Liver (tissue), 10 donors: ENCODE measurements at places on chromosomes 6 and 20.

GRCh38 chr6:12886961-12887775, 170.6 kb downstream of the PHACTR1 start:
- H3K27me3 ChIP-seq: peaks cover 3% of the 10 kb centered on the region
- H3K4me1 ChIP-seq: no peaks in the 10 kb centered on the region
- no peak for DNase-seq
- no peak overlapping the region for H3K27ac ChIP-seq
- no peak overlapping the region for H3K4me3 ChIP-seq

DNA sequence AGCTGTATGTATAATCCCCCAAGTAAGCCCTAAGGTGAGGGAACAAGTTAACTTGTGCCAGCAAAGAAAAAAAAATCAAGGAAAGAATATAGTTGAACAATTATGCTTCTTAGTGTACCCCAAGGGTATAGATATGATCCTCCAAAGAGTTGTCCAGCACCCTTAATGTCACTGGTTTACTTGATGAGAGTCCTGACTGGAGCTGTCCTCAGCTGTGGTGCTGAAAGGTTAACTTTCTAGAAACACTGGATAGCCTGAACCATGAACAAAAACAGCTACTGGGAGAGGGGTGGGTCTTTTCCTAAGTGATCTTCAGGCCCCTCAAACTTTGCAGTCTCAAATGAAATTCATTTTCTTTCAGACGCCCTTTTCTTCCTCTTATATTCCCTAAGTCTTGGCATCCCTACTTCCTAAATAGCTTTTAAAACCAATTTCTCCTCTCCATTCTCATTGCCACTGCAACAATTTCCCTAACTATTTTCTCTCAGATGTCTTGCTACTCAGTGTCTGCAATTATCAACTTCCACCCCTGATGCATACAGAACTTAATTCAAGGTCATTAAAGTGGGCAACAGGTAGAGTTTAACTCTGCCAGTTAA, 83.5 kb upstream of the PROKR2 start:
- H3K36me3 ChIP-seq: no peaks in the 10 kb centered on the region
- no peak overlapping the region for H3K4me3 ChIP-seq
- no peaks in the 10 kb centered on the region for H3K27me3 ChIP-seq
- H3K27ac ChIP-seq: no peak overlapping the region
- H3K4me1 ChIP-seq: no peaks in the 10 kb centered on the region

GRCh38 chr6:154852687-154853086, 119.5 kb downstream of the SCAF8 start:
- no peaks in the 10 kb centered on the region for H3K4me1 ChIP-seq
- no peak overlapping the region for H3K4me3 ChIP-seq
- H3K27me3 ChIP-seq: no peaks in the 10 kb centered on the region
- H3K27ac ChIP-seq: no peak overlapping the region
- no peaks in the 10 kb centered on the region for H3K36me3 ChIP-seq

- no peak overlapping the region for H3K4me3 ChIP-seq
- H3K27ac ChIP-seq: no peak overlapping the region
- H3K4me1 ChIP-seq: peaks cover 6% of the 10 kb centered on the region
- H3K36me3 ChIP-seq: no peaks in the 10 kb centered on the region
These were observed 23.3 kb downstream of the C20orf203 start for GRCh38 chr20:32650401-32650944.

DNA sequence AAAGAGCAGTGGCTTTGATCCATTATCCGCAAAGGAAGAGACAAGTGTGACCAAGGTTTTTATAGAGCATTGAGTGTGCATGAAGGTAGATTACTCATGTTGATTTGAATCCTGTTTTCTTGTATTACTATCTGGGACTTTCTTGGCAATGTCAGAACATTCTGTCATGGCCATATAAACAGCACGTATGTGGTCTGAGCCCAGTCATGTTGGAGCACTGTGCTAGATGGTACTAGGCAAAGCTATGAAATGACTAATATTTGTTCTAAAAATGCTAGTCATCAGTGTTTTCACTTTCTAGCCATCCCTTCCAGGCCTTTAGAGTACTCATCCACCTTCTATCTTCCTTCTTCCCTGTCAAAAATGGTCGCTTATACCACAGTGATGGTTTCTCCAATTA, 278.6 kb upstream of the FLRT3 start:
- no peaks in the 10 kb centered on the region for H3K36me3 ChIP-seq
- H3K27me3 ChIP-seq: no peaks in the 10 kb centered on the region
- DNase-seq: no peak
- no peak overlapping the region for H3K4me3 ChIP-seq
- H3K4me1 ChIP-seq: no peaks in the 10 kb centered on the region

GRCh38 chr6:151075527-151075926, 164.2 kb upstream of the AKAP12 start:
- no peak for DNase-seq
- H3K36me3 ChIP-seq: no peaks in the 10 kb centered on the region
- H3K4me1 ChIP-seq: peaks cover 3% of the 10 kb centered on the region
- H3K4me3 ChIP-seq: no peak overlapping the region
- H3K27me3 ChIP-seq: no peaks in the 10 kb centered on the region

DNA sequence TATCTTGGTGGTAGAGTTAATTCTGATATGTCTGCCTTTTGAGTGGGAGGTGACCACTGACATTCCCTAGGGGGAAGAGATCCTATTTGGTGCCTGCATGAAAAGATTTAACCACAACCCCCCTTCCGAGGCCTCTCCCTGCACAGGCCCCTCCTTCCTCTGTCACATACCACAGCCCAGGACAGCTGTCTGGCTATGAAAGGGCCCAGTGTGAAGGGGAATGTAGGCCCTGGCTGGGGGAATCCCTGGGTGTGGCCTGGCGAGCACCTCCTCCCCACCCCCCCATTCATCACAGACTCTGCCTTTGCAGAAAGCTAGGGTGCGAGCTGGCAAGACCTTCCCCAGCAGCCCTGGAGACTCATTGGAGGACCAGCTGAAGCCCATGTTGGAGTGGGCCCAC, 27.4 kb upstream of the MAPRE1 start:
- no peak overlapping the region for H3K27ac ChIP-seq
- H3K4me3 ChIP-seq: no peak overlapping the region
- no peaks in the 10 kb centered on the region for H3K4me1 ChIP-seq
- no peak for DNase-seq

GRCh38 chr6:41697861-41698781, 37.3 kb downstream of the TFEB start:
- H3K4me1 ChIP-seq: no peaks in the 10 kb centered on the region
- H3K27me3 ChIP-seq: no peaks in the 10 kb centered on the region
- no peak for DNase-seq
- H3K27ac ChIP-seq: no peak overlapping the region
- H3K4me3 ChIP-seq: no peak overlapping the region

GRCh38 chr6:107061125-107062020, 33.4 kb downstream of the MTRES1 start:
- H3K27ac ChIP-seq: no peak overlapping the region
- H3K4me3 ChIP-seq: no peak overlapping the region
- DNase-seq: no peak

DNA sequence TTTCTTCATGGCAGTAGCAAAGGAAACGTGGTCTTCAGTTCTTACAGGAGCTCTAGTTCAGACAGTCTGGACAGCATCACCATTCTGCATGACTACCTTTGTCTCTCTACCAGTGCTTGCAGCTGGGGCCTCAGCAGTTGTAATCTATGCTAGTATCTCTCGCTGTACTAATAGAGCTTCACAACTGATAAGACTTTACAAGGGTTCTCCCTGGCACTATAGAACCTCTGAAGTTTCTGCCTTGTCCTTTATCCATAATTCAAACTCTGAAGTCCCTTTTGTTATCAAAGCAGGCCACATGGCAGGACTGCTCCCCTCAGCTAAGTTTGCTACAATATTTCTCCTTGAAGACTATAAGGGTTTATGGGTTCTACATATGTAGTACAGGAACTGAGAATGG, 842.1 kb upstream of the ADGRB3 start:
- H3K27me3 ChIP-seq: no peaks in the 10 kb centered on the region
- H3K4me1 ChIP-seq: no peaks in the 10 kb centered on the region
- DNase-seq: no peak
- no peak overlapping the region for H3K27ac ChIP-seq
- H3K36me3 ChIP-seq: no peaks in the 10 kb centered on the region

GRCh38 chr20:8798505-8798904, 270.4 kb upstream of the PLCB4 start:
- no peak for DNase-seq
- no peaks in the 10 kb centered on the region for H3K27me3 ChIP-seq
- H3K4me1 ChIP-seq: no peaks in the 10 kb centered on the region
- H3K36me3 ChIP-seq: no peaks in the 10 kb centered on the region
- no peak overlapping the region for H3K27ac ChIP-seq
- no peak overlapping the region for H3K4me3 ChIP-seq

DNA sequence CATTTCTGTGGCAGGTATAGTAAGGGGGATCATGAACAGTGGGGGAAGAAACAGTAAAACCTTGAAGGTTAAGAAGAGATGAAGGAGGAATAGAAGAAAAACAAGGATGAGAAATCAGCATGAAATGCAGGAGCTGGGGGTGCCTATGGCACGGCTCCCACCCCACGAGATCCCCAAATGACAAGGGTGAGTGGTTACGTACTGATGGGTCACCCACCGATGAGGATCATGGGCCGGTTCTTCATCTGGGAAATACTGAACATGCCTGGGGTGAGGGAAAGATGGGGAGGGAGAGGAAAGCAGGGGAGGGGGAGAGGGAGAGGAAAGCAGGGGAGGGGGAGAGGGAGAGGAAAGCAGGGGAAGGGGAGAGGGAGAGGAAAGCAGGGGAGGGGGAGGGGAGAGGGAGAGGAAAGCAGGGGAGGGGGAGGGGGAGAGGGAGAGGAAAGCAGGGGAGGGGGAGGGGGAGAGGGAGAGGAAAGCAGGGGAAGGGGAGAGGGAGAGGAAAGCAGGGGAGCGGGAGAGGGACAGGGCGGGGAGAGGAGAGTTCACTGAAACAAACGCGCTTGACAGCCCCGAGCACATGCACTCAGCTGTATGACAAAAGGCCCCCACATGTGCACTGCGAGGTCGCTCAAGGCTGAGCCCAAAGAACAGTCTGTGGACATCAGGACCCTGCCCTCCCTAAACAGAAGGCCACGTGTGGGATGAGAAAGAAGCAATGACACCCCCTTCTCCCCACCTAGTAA, 25.3 kb downstream of the MOCS1 start:
- no peak overlapping the region for H3K4me3 ChIP-seq
- no peak for DNase-seq
- no peaks in the 10 kb centered on the region for H3K4me1 ChIP-seq
- H3K27me3 ChIP-seq: no peaks in the 10 kb centered on the region
- no peak overlapping the region for H3K27ac ChIP-seq
- H3K36me3 ChIP-seq: peaks cover 15% of the 10 kb centered on the region

DNA sequence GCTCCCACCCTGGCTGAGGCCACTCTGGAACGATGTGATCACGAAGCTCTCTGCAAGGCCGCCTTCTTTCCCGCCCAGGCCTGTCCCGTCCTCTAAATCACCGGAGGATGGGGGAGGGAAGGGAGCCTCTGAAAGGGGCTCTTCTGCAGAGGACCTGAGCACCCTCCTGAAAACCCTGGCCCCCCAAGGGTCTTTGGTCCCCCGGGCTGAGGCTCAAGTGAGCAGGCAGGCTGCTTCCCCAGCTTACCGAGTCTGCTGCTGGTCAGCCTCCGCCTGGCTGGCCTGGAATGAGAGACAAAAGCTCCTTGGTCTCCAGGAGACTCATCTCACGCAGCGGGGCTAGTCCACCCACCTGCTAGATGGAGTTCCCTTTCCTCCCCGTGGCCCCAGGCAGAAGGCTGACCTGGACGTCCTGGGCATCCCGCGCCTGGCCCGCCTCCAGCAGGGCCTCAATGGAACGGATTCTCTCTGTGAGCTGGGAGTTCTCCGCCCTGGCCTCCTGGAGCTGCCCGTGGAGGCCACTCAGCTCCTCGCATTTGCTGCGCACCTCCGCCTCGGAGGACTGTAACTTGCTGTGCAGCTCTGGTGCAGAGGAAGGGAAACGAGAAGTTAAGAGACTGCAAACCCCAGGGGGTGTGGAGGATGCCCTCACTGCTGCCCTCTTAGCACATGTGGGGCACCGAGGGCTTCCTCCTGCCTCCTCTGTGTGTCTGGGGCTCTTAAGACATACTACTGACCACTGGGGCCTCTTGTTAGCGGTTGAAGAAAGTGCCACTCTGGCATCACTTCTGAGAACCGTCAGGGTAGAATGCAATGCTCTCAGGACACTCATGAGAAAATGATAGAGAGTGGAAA, 54.7 kb downstream of the RRBP1 start:
- H3K27me3 ChIP-seq: no peaks in the 10 kb centered on the region
- no peak overlapping the region for H3K4me3 ChIP-seq
- DNase-seq: no peak
- peak overlapping the region; percentile 82 for H3K27ac ChIP-seq

DNA sequence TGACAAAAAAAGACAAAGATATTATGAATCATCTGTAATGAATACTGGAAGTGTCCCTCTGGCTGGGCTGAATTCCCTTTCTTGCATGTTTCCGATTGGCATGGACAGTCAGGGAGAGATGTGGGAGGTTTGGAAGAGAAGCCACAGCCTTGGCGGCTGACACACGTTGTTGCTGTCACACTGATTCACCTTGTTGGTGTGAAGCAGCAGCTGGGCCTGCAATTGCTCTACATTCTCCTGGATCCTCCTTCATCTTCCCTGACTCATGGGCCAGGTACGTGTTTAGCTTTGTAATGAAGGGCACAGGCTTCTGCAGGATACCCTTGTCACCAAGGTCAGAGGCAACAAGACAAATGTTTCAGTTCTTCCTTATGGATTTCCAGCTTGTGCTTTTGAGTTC, 13.4 kb upstream of the SMIM8 start:
- no peak for DNase-seq
- no peak overlapping the region for H3K27ac ChIP-seq
- H3K36me3 ChIP-seq: no peaks in the 10 kb centered on the region
- H3K27me3 ChIP-seq: no peaks in the 10 kb centered on the region
- H3K4me3 ChIP-seq: no peak overlapping the region

DNA sequence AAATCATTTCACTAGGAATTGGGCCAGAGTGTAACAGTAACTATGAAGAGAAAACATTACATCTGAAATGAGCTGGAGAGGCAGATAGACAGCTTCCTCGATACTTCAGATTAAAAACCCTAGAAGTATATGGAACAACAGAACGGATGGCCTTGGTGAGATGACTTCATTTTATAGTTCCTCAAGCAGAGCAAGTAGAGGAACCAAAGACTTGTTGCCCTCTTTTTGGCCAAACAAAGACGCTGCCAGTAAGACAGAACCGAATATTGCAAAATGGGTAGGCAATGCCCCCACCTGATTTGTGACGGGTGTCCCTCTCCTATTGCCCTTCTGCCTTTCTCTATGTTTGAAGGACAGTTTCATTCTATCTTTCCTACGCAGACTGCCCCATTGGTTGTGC, 53.5 kb downstream of the AGPAT4 start:
- H3K36me3 ChIP-seq: no peaks in the 10 kb centered on the region
- no peaks in the 10 kb centered on the region for H3K4me1 ChIP-seq
- H3K27me3 ChIP-seq: no peaks in the 10 kb centered on the region
- H3K27ac ChIP-seq: no peak overlapping the region

DNA sequence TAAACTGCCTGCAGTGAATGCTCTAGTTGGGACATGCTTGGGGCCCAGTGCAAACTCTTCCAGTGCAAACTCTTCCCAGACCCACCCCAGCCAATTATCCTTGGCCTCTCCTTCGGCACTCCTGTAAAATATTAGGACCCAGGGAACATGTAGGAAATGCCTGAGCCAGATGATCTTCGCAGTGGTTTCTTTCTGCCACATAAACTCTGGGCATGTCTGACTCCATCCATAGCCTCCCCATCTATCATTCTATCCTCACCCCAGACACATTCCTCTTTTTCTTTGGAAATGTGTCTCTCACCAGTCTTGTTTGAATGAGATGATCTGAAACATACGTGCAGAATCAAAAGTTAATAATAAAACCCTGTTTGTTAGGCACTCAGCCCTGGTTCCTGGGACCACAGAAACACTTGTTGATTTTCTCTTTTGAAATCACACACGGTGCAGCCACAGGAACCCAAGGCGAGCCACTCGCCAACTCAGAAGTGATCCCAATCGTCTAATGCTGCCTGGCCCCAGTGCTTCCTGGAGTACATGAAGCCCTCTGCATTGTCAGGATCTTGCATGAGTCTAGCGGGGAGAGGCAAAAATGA, 108.9 kb upstream of the CST7 start:
- DNase-seq: no peak
- no peaks in the 10 kb centered on the region for H3K36me3 ChIP-seq
- H3K27me3 ChIP-seq: no peaks in the 10 kb centered on the region
- H3K4me3 ChIP-seq: no peak overlapping the region
